ENCODE measurements at places on chromosomes 5 and 9.
A peak's percentile ranks its signal among the peaks of the same experiment; 100 is the strongest.

DNA sequence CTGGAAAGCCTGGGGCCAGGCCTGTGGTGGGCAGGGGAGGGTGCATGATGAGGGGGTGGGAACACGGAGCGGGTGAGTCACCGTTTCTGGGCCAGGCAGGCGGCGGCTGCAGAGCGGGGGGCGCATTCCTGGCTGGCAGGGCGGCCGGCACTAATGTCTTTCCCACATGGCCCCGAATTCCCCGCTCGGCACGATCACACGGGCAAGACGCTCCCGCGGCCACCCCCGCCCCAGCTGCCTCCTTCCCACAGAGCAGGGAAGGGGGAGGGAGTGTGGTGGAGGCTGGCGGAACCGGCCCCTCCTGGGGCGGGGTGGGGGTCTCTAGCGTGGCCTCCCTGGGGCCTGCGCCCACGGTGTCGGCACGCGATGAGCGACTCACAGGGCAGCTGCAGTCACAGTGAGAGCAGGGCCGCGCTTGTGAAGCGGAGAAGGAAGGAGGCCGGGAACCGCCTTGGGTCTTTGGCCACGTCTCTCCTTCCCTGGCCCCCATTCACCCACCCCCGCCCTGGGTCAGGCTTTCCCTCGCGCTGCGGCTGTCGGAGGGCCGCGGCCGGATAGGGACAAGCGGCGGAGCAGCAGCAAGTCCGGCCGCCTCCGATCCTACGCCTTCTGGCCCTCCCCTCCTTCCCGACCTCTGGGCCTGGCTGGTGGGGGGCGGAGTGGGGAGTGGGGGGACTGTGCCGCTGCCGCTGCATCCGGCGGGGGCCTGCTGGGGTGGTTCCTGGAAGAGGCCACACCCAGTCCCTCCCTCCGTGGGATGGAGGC lies 48.9 kb downstream of the CXXC5 start:
- DNase-seq: peak; percentile 99

- no peak for DNase-seq
Observed at GRCh38 chr9:125851979-125852378, 104.8 kb downstream of the PBX3 start.

- no peak for DNase-seq
Observed at GRCh38 chr5:60883229-60883628, 39.2 kb upstream of the ELOVL7 start.

DNA sequence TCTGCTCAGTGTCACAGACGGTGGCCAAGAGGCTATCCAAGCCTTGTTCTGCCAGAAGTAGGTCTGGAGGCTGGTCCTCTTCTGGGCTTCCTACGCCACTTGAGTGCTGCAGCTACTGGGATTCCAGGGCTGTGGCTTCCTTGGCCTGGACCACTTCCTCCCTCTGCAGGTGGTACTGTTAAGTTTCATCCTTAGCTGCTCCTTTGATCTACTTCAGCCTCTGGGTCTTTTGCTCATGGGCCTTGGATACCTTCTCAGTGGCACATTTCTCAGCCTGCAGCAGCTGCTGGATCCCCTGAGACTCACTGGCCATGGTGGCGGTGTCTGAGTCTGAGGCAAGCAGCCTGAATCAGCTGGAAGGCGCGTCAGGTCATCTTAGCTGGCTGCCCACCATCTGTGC lies 10.3 kb downstream of the CNOT8 start:
- no peak for DNase-seq

DNA sequence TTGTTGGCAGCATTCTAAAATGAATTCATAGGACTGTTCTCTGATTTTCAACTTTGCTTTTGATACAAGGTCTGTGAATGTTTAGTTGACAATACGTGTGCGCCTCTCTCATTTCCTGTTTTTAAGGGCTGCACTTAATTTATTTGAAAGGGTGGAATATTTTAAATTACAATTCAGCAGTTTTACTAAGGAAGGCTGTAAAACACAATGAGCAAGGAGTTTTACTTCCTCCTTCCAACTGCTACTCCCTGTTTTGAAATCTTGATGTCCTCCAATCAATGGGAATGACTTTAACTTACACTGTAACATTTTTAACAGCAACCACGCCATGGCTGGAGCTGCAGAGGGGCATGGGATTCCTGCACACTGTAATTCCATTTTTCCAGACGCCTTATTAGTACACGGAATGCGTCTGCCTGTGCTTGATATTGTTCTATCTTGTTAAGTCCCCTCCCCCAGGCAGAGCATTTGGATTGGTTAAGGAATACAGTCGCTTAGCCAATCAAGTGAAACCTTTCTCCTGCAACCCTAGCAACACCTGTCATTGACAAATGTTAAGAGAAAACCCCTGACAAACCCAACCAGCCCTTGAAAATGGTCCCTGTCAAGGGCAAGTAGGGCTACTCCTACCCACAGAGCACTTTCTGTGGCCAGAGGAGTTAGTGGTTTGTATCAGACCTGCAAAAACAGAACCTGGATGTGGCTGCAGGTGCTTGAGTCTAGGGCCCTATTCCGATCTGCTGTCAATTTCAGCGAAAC lies 12.5 kb upstream of the ZSWIM6 start:
- no peak for DNase-seq

- DNase-seq: no peak
Observed at GRCh38 chr5:67166460-67167285, 29.9 kb downstream of the CD180 start.

GRCh38 chr9:93108291-93109041 lies 12.4 kb downstream of the CARD19 start:
- DNase-seq: no peak

GRCh38 chr5:135055396-135055795 lies 21.4 kb upstream of the PITX1 start:
- no peak for DNase-seq

GRCh38 chr9:14258660-14259239 lies 55.2 kb downstream of the NFIB start:
- peak; percentile 74 for DNase-seq

DNA sequence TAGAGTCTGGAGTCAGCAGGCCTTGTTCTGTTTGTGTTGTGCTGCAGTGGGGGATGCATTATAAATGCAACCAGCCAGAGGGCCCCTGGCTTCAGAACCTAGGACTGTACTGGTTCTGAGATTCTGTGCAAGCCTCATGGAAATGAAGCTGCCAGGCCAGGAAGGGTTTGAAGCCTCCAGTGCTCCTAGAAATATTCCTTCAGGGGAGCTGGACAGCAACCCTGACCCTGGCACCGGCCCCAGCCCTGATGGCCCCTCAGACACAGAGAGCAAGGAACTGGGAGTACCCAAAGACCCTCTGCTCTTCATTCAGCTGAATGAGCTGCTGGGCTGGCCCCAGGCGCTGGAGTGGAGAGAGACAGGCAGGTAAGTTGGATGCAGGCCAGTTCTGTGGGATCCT lies at the start of gene SLC4A9:
TSS of gene SLC4A9 (plus strand) at position 94 of the 400 bp plus-strand sequence. CDS start at position 137, 43 bp downstream.
- DNase-seq: no peak

DNA sequence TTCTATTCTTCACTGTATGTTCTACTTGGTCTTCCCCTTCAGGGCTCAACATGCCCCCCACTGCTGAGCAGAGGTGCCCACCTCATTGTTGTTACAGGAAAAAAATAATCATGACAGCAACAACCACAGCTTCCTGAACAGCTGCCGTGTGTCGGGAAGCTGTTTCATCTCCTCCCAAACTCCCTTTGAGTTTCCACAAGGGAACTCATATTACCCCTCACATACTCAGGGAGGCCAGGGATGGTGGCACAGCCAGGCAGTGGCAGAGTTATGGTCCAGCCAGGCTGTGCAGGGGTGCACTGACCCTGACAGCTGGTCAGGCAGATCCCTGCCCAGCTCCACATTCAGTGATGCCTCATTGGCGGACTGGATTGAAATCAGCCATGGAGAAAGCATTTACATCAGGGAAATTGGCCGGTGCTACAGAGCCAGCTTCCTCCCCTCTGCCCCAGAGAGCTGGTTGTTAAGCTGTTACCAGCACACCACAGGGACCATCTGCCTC lies 37.3 kb downstream of the SARDH start:
- no peak for DNase-seq

DNA sequence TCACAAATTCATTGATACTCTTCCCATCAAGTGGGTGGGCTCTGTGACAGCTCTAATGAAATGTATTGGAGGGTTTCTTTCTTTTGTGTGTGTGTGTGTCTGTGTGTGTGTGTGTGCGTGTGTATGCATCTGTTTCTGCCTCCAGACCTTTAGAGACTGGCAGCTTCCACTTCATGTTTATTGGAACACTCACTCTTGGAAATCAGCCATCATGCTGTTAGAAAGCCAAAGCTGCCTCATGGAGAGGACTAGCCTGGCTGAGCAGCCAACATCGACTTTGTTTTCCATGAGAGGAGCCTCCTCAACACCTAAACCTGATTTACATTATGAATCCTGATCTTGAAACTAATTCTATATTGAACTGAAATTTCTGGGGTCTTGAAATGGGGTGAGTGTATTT lies 128.5 kb upstream of the FAM174A start:
- no peak for DNase-seq

DNA sequence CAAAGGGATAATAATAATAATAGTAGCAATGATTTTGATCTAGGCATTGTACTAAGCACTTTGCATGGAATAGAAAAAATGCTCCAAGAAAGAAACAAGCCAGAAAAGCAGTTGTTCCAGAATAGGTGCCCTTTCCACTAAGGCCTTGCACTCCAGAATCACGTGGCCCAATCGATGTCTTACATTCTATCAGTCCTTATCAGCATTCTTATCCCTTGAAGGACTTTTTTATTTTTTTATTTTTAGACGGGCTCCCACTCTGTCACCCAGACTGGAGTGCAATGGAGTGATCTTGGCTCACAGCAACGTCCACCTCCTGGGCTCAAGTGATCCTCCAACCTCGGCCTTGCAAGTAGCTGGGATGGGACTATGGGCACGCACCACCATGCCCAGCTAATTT lies 36.5 kb downstream of the PDZD2 start:
- no peak for DNase-seq

- no peak for DNase-seq
Observed at GRCh38 chr9:136193127-136193890, 11.6 kb downstream of the LHX3 start.

GRCh38 chr9:3628239-3628638 lies 102.4 kb upstream of the RFX3 start:
- DNase-seq: no peak

- DNase-seq: no peak
Observed at GRCh38 chr9:71984831-71985281, 73.4 kb downstream of the C9orf85 start.

GRCh38 chr5:68267066-68267465 lies 51.5 kb downstream of the PIK3R1 start:
- DNase-seq: no peak

GRCh38 chr5:16709691-16710433 lies 93.1 kb upstream of the RETREG1 start:
- DNase-seq: no peak

GRCh38 chr5:141101059-141101458 lies 786 bp downstream of the PCDHB3 start:
- no peak for DNase-seq

Data from fibroblast of skin of scalp (primary cell).